Dermis microvascular lymphatic vessel endothelial cell (primary cell): ENCODE measurements at places on chromosomes 5 and 9. TPM values are rescaled to one million over a fixed set of nuclear protein-coding genes. Genes with fewer than 3 reads are reported as not detected.

Gene SPATA6L
- 3.3 and 3.8 TPM in 2 replicates for total RNA-seq

Gene SLC36A2
- not detected in 2 replicates for total RNA-seq

Gene SPINK13
- total RNA-seq, result not detected in 2 replicates

Gene SLC4A9
- total RNA-seq, result not detected in 2 replicates

Gene IGIP
- 2.6 and 4.0 TPM in 2 replicates for total RNA-seq

Gene ADAMTS6
- total RNA-seq, result 40.7 and 46.5 TPM in 2 replicates

Gene ZBTB5
- total RNA-seq, result 8.9 and 11.8 TPM in 2 replicates

Gene HAVCR1
- total RNA-seq, result not detected in 2 replicates

Gene SERF1A
- 4.9 and 13.0 TPM in 2 replicates for total RNA-seq

Gene PCA3
- total RNA-seq, result 0.25 TPM in 1 of 2 replicates, not detected in the other

Gene LRRC19
- not detected in 2 replicates for total RNA-seq

Gene EGFLAM
- 0.13 and 0.25 TPM in 2 replicates for total RNA-seq

Gene PLAC8L1
- not detected in 2 replicates for total RNA-seq

Gene CDH10
- total RNA-seq, result under 0.01 TPM in 1 of 2 replicates, not detected in the other

Gene LCN9
- total RNA-seq, result not detected in 2 replicates

Gene PTGS1
- total RNA-seq, result 1.0 and 1.8 TPM in 2 replicates
